ENCODE measurements at places on chromosomes 3 and 15. TPM values are rescaled to one million over a fixed set of nuclear protein-coding genes. Genes with fewer than 3 reads are reported as not detected.

IL17RB gene
- polyA plus RNA-seq: 0.18 TPM

GCHFR gene
- polyA plus RNA-seq: 1.3 TPM

SNX4 gene
- polyA plus RNA-seq: 6.4 TPM

EEFSEC gene
- polyA plus RNA-seq: 13.8 TPM

SAXO2 gene
- polyA plus RNA-seq: 2.0 TPM

SNX22 gene
- polyA plus RNA-seq: 0.05 TPM

GRK7 gene
- not detected for polyA plus RNA-seq

TSEN2 gene
- polyA plus RNA-seq: 14.6 TPM

GCSAM gene
- polyA plus RNA-seq: 3.5 TPM

ZNF717 gene
- polyA plus RNA-seq: 5.0 TPM

SPATA12 gene
- polyA plus RNA-seq: 0.17 TPM

ROBO1 gene
- polyA plus RNA-seq: 27.3 TPM

MAGEL2 gene
- not detected for polyA plus RNA-seq

CYP1A1 gene
- 2.2 TPM for polyA plus RNA-seq

INSYN1 gene
- 0.03 TPM for polyA plus RNA-seq

NLGN1 gene
- not detected for polyA plus RNA-seq

GPR160 gene
- polyA plus RNA-seq: 0.33 TPM

FANCI gene
- polyA plus RNA-seq: 34.4 TPM

ITGA11 gene
- 0.01 TPM for polyA plus RNA-seq

C3orf85 gene
- not detected for polyA plus RNA-seq

RAD18 gene
- 18.4 TPM for polyA plus RNA-seq

SLC12A1 gene
- not detected for polyA plus RNA-seq

LRRC31 gene
- not detected for polyA plus RNA-seq

GOLGA6D gene
- polyA plus RNA-seq: not detected

NFKBIZ gene
- 15.3 TPM for polyA plus RNA-seq

FBXL2 gene
- 21.4 TPM for polyA plus RNA-seq

GPR62 gene
- not detected for polyA plus RNA-seq

CLASP2 gene
- polyA plus RNA-seq: 18.1 TPM

IL5RA gene
- not detected for polyA plus RNA-seq

CCNB2 gene
- polyA plus RNA-seq: 67.7 TPM

FNDC3B gene
- 12.0 TPM for polyA plus RNA-seq

GOLGA8Q gene
- not detected for polyA plus RNA-seq

SYNPR gene
- not detected for polyA plus RNA-seq

MKRN2OS gene
- 5.3 TPM for polyA plus RNA-seq

SUSD5 gene
- polyA plus RNA-seq: 0.36 TPM

HESX1 gene
- 0.31 TPM for polyA plus RNA-seq

MYLK gene
- 66.6 TPM for polyA plus RNA-seq

IGSF10 gene
- not detected for polyA plus RNA-seq

All from mammary epithelial cell (primary cell).